ENCODE measurements at places on chromosomes 12 and 14. TPM values are rescaled to one million over a fixed set of nuclear protein-coding genes. Genes with fewer than 3 reads are reported as not detected.
A peak's percentile ranks its signal among the peaks of the same experiment; 100 is the strongest.

The DEGS2 gene
- total RNA-seq = 2.5 TPM

The MMP17 gene
- not detected for total RNA-seq

The GLIPR1L1 gene
- not detected for total RNA-seq

The PCNX1 gene
- total RNA-seq = 34.3 TPM

The SCNN1A gene
- 0.56 TPM for total RNA-seq

The SPTB gene
- 0.11 TPM for total RNA-seq

- no peaks in the 10 kb centered on the region for H3K27me3 ChIP-seq
- no peaks in the 10 kb centered on the region for H3K4me1 ChIP-seq
- no peak overlapping the region for H3K27ac ChIP-seq
- H3K4me3 ChIP-seq = no peak overlapping the region
Measured at GRCh38 chr12:53781228-53781801, 29.5 kb upstream of the CISTR start.

DNA sequence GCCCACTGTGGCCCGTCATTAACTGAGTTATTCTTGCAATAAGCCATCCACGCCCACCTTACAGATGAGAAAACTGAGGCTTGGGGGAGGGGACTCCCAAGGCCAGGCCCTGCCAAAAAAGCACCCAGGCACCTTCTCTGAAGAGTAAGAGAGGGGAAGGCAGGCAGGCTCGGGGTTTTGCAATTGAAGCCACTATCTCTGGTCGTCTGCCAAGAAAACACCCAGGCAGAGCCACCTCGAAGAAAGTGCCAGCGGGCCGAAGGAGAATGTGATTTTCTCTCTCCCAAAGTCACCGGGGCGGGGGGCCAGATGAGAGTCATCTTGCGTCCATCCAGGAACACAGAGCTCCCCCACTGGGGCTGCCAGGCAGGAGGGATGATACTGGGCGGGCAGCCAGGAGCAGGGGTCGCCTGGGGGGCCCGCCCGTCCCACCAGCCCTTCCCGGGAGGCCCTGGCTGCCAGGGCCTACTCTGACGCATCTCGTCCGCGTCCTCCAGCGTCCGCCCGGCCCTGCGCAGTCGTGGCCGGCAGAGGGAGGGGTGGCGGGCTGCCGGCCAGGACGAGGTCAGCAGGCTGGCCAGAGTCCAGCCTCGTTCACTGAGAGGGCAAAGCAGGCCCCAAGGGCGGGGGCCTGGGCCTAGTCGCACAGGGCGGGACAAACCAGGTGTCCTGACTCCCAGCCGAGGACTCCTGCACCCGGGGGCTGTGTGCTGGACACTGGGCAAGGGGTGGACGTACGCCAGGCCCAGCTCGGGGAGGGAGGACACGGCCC is 74.3 kb downstream of the RFLNA start:
- H3K36me3 ChIP-seq = no peaks in the 10 kb centered on the region
- H3K27ac ChIP-seq = no peak overlapping the region
- H3K4me1 ChIP-seq = no peaks in the 10 kb centered on the region
- no peaks in the 10 kb centered on the region for H3K27me3 ChIP-seq

- H3K27me3 ChIP-seq = no peaks in the 10 kb centered on the region
- no peak overlapping the region for H3K27ac ChIP-seq
- H3K4me1 ChIP-seq = no peaks in the 10 kb centered on the region
- no peaks in the 10 kb centered on the region for H3K36me3 ChIP-seq
Measured at GRCh38 chr14:104307627-104308401, 169.4 kb downstream of the KIF26A start.

DNA sequence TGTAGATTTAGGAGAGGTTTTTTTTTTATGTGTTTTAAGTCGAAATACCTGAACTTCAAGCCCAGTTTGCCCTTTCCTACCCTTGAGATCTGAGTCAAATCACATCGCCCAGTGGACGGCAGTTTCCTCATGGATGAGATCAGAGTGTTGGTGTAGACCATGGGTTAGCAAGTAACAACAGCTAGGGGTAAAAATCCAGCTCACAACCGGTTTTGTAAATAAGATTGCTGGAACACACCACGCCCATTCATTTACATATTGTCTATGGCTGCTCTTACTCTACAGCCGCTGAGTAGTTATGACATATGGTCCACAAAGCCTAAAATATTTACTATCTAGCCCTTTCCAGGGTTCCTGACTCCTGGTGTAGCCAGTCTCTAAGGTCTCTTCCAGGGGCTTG is 158.5 kb upstream of the PLEKHG7 start:
- H3K27ac ChIP-seq = peak overlapping the region; percentile 70
- no peaks in the 10 kb centered on the region for H3K36me3 ChIP-seq
- no peaks in the 10 kb centered on the region for H3K27me3 ChIP-seq
- H3K4me1 ChIP-seq = peaks cover 50% of the 10 kb centered on the region

- no peak overlapping the region for H3K27ac ChIP-seq
- H3K27me3 ChIP-seq = 0 out of 2 replicates have a peak, but pooled peaks cover 3% of the 10 kb centered on the region
- no peaks in the 10 kb centered on the region for H3K4me1 ChIP-seq
- H3K36me3 ChIP-seq = no peaks in the 10 kb centered on the region
Measured at GRCh38 chr12:52650520-52651081, 1.4 kb downstream of the KRT2 start.

DNA sequence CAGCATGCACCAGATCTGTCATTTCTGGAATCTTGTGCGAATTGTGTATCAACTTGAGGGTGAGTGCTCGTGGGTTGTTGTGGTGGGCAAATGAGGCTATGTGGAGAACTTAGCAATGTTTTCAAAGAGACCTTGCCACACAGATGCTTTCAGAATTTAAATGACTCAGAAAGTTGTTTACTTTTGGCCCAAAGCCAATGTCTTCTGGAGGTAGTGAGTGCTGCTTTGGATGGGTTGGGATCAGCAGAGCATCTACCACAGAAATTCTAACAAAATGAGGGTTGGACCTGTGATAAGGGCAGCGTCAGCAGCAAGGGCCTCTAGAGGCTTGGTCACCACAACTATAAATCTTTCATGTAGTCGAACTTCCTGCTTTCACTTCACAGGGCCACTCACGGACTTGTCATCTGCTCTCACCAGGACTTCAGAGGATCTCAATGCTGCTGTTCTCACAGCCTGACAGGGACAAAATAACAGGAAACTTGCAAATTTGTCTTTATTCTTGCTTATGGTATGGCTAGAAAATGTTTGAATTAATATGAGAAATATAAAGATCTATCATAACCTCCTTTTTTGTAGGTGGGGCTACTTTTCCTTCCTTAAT is 111.4 kb downstream of the DACT1 start:
- no peaks in the 10 kb centered on the region for H3K27me3 ChIP-seq
- H3K4me3 ChIP-seq = no peak overlapping the region
- DNase-seq = peak; percentile 86
- no peak overlapping the region for H3K27ac ChIP-seq

DNA sequence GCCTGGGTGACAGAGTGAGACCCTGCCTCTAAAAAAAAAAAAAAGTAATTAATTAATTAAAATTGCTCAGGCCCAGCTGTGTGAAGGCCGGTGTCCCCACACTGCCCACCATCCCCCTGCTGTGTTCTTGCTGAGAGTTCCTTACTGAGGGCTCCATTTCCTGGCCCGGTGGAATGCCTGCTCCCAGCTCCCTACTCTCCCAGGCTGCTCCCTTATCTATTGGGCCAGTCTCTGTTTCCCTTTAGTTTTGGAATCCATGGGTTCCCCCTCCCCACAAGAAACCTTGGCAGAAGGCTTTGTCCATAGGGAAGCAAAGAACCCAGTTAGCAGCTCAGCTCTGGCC is 19.0 kb downstream of the MLXIP start:
- no peaks in the 10 kb centered on the region for H3K36me3 ChIP-seq
- no peak overlapping the region for H3K27ac ChIP-seq
- H3K27me3 ChIP-seq = no peaks in the 10 kb centered on the region
- H3K4me1 ChIP-seq = peaks cover 8% of the 10 kb centered on the region
